ENCODE measurements at places on chromosomes 12 and 14. TPM values are rescaled to one million over a fixed set of nuclear protein-coding genes. Genes with fewer than 3 reads are reported as not detected.

The ART4 gene
- not detected for polyA plus RNA-seq

The KRT71 gene
- not detected for polyA plus RNA-seq

The CBLN3 gene
- polyA plus RNA-seq, result 0.67 TPM

The LAG3 gene
- not detected for polyA plus RNA-seq

The ACSS3 gene
- polyA plus RNA-seq, result 0.09 TPM

The GDF3 gene
- polyA plus RNA-seq, result not detected

The KRT78 gene
- not detected for polyA plus RNA-seq

The GRIN2B gene
- polyA plus RNA-seq, result not detected

The CIROP gene
- not detected for polyA plus RNA-seq

The HNF1A gene
- not detected for polyA plus RNA-seq
